ENCODE measurements at places on chromosomes 5 and 9.

DNA sequence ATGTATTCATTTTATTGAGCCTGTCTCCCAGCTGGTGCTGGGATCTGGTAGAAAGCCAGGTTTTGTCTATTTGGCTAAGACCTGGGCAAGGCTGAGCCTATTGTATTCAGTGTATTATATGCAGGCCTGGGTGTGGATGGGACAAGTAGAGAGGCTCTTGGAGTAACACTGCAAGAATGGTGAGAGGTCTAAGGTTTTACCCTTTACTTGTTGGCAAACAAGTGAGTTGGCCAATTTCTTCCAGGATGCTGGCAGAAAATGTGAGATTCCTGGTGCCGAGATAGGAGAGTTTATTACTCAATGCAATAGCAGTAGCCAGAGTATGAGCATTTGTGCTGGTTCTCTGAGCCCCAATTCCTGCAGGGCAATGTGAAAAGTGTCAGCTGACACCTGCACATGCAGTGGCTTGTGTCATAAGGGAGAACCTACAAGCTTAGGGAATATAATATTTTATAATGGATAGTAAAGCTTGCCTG is 141.7 kb upstream of the PRLR start:
- no peak for DNase-seq

- no peak for DNase-seq
These were observed 225.1 kb downstream of the PDZD2 start for GRCh38 chr5:31863991-31864411.

GRCh38 chr9:14158916-14159315 is 155.0 kb downstream of the NFIB start:
- DNase-seq = no peak

DNA sequence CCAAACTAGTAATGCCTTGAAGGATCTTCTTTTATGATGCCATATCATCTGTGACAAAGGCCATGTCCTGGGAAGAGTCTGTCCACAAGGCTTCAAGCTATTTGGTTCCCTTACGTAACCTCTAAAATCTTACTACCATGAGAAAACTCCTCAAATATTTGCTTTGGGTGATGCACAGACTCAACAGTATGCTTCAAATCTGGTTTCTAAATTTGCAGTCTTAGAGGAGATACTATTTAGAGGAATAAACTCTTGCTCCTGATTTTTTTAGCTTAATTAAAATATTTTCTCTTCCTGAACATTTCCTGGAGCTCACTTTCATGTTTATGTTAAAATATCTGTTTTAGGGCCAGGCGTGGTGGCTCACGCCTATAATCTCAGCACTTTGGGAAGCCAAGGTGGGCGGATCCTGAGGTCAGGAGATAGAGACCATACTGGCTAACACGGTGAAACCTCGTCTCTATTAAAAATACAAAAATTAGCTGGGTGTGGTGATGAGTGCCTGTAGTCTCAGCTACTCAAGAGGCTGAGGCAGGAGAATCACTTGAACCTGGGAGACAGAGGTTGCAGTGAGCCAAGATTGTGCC is 28.2 kb downstream of the TRPC7 start:
- DNase-seq = no peak

GRCh38 chr9:109426626-109427402 is 71.3 kb downstream of the PTPN3 start:
- no peak for DNase-seq

- no peak for DNase-seq
These were observed 44.4 kb downstream of the AK8 start for GRCh38 chr9:132833550-132834121.

GRCh38 chr5:28269978-28270377 is 1231.6 kb upstream of the CDH9 start:
- no peak for DNase-seq

Measured in head of caudate nucleus (tissue), 42 donors.